Thoracic aorta (tissue), 2 donors: ENCODE measurements at places on chromosomes 6 and 20. TPM values are rescaled to one million over a fixed set of nuclear protein-coding genes. Genes with fewer than 3 reads are reported as not detected.

GRCh38 chr20:24493661-24494459 is 24.4 kb downstream of the SYNDIG1 start:
- DNase-seq: no peak

- DNase-seq: no peak
Measured at GRCh38 chr6:106677282-106677681, 47.9 kb downstream of the QRSL1 start.

DNA sequence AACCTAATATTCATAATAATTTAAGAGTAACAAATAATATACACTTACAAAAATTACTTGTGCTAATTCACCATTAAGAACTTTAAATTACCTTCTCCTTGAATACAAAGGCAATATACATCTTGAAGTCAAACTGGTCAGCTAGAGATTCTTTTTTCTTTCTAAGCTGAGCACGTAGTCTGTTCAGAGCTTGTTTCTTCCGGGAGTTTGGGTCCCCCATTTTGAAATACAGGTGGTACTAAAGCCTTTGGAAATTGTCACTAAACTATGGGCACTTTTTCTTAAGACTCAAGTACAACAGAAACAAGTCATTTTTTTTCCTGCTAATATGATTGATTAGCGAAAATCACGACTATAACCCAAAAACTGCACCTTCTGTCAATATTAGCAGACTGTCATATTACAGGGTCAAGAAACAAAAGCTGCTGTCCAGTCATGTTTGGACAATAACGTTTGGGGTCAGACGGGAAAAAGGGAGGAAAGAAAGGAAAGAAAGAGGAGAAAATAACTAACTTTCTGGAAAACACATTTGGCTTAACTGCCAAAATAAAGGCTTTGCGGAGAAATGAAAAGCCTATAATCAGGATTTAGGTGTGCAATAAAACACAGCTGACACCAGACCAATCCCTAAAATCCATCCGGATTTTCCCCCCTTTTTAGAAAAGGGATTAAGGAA is 367 bp downstream of the C6orf62 start:
- DNase-seq: no peak

- DNase-seq: no peak
Measured at GRCh38 chr20:42447270-42447669, 742.4 kb downstream of the PTPRT start.

DNA sequence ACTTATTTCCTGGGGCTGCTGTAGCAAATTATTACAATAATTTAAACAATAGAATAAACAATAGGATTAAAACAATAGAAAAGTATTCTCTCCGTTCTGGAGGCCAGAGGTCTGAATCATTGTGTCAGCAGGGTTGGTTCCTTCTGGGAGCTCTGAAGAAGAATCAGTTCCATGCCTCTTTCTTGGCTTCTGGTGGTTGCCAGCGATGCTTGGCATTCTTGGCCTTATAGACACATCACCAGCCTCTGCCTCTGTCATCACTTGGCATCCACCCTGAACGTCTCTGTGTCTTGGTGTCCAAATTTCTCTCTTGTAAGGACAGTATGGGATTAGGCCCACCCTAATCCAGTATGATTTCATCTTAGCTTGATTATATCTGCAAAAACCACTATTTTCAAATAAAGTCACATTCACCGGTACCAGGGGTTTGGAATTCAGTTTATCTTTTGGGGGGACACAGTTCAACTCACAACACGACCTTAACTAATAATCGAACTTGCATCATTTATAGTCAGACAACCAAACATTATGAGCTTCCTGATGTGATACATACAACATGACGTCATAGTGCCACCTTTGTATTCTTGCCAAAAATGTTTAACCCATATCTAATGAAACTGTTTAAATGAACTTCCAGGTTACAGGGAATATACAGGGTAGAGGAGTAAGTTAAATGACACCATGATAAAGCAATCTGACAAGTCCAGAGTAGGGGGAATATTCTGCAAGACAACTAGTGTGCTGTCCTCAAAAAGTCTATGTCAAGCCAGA is 84.7 kb upstream of the RNF24 start:
- DNase-seq: no peak

DNA sequence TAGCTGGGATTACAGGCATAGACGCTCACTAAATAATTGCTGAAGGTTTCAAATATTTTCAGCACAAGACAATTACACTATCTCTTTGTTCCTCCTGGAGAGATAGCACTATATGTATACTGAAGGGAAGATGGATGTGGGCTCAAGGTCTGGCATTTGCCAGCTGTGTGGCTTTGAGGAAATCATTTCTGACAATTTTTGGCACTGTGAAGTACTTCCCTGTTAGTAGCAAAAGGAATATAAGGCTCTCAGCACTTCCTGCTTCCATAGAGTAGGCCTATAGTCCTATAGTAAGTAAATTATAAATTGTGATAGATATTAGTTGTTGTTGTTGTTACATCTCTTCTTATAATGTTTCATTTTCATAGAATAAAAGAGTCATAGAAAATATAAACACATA is 271.1 kb downstream of the SAMD5 start:
- DNase-seq: no peak

GRCh38 chr6:15368873-15369272 is 123.0 kb downstream of the JARID2 start:
- DNase-seq: no peak

DNA sequence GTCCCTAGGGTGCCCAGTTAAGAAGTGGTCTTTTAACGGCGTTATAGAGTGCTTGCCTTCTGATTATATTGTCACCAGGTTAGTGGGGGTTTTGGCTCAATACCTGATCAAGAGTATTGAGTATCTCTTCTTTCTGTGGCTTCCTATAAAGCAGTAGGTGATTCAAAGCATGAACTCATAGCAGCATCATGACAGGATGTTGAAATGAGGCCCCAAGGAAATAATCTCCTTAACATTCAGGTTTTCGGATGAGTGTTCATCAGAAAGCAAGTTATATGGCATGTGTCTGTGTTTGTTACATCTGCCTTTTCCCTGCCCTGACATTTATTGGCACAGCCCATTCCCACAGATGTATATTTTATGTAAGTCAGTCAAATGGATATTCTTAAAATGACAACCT is 301.0 kb downstream of the FARS2 start:
- no peak for DNase-seq

DNA sequence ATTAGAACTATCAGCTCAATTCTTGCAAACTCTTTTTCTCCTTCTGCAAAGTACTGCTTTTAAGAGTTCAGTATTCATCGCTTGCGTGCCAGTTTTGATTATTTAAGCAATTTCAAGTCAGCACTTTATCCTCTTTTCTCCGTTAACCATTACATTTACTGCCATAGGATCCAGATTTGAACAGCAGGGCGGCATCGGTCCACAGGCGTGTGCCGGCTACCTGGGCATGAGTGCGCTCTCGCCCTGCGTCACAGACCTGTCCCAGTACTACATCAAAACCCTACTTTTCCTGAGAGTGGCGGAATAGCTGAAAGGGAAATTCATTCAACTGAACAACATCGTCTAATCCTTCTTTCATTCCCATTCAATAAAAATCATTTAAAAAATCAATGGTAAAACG is 53.4 kb downstream of the MYLK4 start:
- DNase-seq: no peak

- no peak for DNase-seq
Measured at GRCh38 chr6:157813191-157813590, 9.9 kb upstream of the SNX9 start.

The DNMT3B gene
- total RNA-seq: 0.81 TPM

The GRM1 gene
- total RNA-seq: 0.54 TPM

The ARMC2 gene
- total RNA-seq: 22.5 TPM

The SDC4 gene
- total RNA-seq: 93.5 TPM

The MYO6 gene
- 30.1 TPM for total RNA-seq

The ID1 gene
- 310 TPM for total RNA-seq

The MATN4 gene
- total RNA-seq: not detected

The MAP7 gene
- 5.1 TPM for total RNA-seq

The TMX4 gene
- total RNA-seq: 39.9 TPM

The PRIM2 gene
- 7.3 TPM for total RNA-seq

The NMBR gene
- 0.49 TPM for total RNA-seq
